Head of caudate nucleus (tissue), 42 donors: ENCODE measurements at places on chromosomes 12 and 14.

- DNase-seq: no peak
Observed at GRCh38 chr12:128421375-128421774, 154.4 kb downstream of the TMEM132C start.

- no peak for DNase-seq
Observed at GRCh38 chr14:55347040-55347439, 64.6 kb downstream of the ATG14 start.

GRCh38 chr12:30191696-30192455 is 408.1 kb upstream of the TMTC1 start:
- DNase-seq: no peak

DNA sequence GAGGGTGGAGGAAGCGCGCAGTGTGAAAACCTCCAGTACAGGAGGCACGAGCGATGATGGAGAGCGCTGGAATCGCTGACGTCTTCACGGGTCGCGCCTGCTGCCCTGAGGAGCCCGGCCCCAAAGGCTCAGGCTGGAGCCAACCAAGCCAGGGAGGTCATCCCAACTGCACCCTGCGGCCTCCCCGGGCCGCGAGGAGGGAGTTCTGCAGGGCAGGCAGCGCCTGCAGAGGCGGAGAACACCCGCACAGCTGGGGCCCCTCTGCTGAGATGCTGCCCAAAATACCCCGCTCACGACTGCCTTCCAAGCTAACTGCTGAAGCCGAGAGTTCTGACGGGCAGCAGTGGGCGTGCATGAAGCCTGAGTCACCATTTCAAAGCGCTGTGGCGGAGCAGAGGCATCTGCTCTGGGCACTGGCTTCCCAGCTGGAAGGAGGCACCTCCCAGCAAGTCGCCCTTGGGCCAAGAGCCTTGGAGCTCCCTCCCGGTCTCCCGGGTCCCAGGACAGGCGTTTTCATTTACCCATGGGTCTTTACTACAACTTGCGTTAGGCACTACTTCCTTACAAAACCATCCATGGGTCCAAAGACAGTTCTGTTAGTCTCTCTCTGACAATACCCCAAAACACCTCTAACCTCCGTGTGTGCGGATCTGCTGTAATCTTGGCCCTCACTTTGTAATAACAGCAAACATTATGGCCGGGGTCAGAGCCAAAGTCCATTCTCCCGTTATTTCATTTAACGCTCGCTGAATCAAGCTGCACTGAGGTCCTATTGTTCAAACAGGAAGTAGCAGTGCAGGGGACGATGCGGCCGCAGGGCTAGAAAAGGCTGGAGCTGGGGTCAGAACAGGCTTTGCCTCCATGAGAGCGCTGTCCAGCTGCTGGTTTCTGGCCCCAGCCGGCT is 60.1 kb upstream of the RIMBP2 start:
- DNase-seq: peak; percentile 79

DNA sequence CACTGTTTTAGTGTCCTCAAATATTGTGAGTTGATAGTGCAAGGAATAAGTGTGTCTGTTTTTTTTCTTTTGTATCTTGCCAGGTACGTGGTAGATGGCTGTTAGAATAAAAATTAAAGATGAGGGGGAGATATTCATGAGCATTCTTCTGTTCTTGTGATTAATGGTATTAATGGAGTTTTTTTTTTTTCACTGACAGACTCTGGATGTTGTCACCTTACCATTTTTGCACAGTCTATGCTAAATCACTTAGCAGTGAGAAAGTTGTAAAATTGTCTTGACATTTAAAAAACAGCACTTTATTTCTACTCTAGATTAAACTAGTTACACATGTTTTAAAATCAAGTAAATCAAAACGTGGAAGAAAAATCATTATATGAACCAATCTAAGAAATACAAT is 204.3 kb downstream of the MDGA2 start:
- no peak for DNase-seq

DNA sequence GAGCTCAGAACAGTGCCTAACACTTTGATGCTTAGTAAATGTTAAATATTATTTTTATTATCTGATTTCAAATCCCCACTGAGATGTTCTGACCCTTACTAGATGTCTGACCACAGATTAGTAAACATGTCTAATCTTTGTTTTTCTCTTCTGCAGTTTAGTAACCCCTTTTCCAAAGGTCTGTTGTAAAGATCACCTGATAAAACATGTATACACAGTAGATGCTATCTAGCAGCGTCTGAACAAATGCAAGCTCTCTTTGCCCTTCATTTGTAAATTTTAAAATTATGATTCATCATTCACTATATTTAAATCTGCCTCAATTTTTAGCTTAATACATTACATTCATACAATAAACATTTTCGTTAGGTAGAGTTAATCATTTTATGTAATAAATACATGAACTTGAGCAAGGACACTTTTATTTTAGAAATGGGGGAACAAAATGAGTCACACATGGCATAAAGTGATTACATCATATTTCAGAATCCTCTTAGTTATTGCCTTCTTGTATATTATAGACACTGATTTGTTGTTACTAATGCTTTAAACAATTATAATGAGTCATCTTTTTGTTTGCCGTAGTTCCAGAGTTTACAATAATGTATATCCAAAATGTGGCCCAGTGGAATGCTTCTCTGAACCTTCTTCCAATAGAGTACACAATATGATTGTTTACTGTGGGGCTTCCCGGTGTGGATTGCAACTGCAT is 1.7 kb upstream of the OR4K5 start:
- no peak for DNase-seq
